ENCODE measurements at places on chromosomes 4 and X.

DNA sequence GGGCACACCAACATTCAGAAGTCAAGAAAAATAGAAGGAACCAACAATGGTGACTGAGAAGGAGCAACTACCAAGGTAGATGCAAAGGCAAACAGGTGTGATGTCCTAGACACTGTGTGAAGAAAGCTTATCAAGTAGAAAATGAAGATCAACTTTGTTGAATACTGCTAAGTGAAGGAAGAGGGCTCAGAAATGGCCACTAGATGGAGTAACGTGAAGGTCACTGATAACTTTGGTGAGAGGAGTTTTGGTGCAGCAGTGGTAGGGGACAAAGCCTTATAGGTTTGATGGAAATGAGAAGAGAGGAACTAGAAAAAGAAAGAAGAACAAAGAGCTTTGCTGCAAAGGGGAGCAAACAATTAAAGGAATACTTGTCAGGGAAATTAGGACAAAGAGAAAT lies 23.5 kb downstream of the OTC start:
- no peak for DNase-seq

DNA sequence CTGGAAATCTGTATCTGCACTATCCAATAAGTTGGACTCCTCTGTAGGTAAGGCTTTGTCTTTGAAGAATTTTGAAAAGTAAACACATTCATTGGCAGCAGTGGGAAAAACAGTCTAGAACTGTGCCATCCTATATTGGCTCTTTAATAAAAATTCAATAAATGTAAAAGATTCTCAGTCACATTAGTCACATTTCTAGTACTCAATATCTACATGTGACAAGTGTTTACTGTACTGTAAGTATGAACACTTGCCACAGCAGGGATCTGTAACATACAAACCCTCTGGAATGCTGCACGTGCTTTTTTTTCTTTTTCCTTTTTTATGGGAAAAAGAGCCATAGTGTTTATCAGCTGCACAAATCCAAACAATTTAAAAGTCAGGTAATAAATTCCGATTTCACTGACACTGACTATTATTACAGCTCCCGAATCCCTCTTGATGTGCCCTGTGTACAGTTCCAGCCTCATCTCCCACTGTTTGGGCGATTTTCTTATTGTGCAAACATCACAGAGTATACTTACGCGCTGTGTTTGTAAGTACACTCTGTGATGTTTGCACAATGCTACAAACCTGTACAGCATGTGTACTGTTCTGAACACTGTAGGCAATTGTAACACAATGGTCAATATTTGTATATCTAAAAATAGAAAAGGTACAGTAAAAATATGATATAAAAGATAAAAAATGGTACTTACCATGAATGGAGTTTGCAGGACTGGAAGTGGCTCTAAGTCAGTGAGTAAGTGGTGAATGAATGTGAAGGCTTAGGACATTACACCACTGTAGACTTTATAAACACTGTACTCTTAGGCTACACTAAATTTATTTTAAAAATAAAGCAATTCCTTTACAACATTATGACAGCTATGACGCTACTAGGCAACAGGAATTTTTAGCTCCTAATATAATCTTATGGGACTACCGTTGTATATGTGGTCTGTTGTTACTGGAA lies 8.7 kb downstream of the PYURF start:
- DNase-seq, result no peak

GRCh38 chr4:30172416-30172815 lies 547.8 kb upstream of the PCDH7 start:
- DNase-seq, result no peak

- DNase-seq, result no peak
Observed at GRCh38 chr4:124980276-124980752, 267.8 kb upstream of the ANKRD50 start.

GRCh38 chrX:42460706-42461105 lies 317.3 kb downstream of the PPP1R2C start:
- DNase-seq, result no peak

GRCh38 chr4:85557016-85557901 lies 82.3 kb downstream of the ARHGAP24 start:
- DNase-seq, result no peak

- DNase-seq, result no peak
Observed at GRCh38 chr4:5889002-5889696, 3.7 kb downstream of the CRMP1 start.

DNA sequence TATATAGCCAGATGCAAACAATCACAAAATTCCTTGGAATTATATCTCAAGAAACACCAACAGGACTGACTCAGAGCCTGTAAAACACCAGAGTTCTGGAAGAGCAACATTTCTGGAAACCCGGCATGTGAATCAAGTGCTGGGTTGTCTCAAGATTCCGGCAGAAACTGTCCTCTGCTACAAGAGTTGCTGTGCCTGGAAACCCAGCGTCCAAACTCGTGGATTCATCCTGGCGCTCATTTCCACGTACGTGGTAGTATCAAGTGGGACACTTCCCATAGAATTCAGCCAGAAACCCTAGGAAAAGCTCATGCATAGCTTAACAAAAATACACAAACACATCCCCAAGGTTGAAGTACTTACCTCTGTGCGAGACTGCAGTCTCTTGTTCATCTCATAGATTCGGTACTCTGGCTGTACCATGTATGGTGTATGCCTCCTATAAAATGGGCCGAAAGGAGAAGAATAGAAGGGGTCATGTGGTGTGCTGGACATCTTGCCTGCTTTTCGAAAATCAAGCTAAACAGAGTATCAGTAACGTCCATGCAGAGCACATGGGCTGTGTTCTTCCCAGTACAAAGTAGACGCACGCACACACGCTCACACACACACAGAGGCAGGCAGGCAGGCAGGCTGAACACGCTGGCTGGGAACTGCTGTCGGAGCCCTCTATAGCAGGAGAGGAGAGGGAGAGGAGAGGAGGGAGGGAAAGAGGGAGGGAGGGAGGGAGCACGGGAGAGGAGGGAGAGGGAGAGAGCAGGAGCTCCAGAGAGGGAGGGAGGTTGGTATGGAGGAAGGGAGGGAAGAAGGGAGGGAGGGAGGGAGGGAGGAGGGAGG lies at the start of gene LDB2:
Gene LDB2 (minus strand): TSS at position 655 of the 837 bp plus-strand sequence.
- DNase-seq, result no peak

DNA sequence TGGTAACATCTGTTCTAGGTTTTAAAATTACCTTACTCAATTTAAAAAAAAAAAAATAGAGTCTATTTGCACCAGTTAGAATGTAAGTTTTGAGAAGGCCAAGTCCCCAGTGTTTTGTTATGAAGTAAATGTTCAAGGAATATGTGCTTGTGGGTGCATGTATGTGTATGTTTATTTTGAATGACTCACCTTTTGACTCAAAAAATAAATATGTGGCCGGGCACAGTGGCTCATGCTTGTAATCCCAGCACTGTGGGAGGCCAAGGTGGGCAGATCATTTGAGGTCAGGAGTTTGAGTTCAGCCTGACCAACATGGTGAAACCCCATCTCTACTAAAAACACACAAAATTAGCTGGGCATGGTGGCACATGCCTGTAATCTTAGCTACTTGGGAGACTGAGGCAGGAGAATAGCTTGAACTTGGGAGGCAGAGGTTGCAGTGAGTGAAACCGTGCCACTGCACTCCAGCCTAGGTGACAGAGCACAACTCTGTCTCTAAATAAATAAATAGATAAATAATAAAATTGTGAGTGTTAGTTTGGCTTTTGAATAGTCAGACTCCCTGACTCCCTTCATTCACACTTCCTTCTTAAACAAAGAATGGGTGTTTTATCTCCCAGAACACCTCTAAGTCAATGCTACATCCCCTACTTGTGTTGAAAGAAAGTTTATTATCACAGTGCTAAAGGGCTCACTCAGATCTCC lies 511.3 kb upstream of the PCDH7 start:
- DNase-seq, result no peak

- no peak for DNase-seq
Observed at GRCh38 chr4:139085141-139085540, 69.6 kb downstream of the NOCT start.

DNA sequence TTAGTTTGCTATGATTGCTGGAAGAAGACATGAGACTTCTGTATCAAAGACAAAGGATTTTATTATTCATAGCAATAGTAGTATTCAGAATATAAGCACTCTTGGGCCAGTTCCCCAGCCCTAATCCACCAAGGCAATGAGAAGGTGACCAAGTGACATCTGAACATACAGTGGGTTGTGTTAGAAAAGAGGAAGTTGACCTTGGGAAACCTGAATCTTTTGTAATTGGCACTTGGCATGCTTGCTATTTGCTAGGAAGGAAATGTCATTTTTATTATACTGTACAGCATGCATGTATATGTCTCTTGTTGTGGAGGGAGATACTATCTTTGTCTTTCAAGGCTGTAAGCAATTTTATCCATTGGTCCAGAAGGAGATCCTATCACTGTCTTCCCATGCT lies 216.1 kb upstream of the FAT1 start:
- DNase-seq, result no peak

DNA sequence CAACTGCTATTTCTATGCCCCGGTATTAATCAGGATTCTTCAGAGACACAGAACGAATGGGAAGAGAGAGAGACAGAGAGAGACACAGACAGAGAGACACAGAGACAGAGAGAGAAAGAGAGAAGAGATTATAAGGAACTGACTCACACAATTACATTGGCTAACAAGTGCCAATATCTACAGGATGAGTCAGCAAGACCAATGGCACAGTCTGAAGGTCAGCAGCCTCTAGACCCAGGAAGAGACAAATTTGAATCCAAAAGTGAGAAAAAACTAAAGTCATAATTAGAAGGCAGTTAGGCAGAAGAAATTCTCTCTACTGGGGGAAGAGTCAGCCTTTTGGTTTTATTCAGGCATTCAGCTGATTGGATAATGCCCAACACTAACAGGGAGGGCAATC lies 187.3 kb downstream of the MAB21L2 start:
- DNase-seq, result no peak

GRCh38 chr4:106809076-106809475 lies 227.0 kb downstream of the DKK2 start:
- DNase-seq, result no peak

DNA sequence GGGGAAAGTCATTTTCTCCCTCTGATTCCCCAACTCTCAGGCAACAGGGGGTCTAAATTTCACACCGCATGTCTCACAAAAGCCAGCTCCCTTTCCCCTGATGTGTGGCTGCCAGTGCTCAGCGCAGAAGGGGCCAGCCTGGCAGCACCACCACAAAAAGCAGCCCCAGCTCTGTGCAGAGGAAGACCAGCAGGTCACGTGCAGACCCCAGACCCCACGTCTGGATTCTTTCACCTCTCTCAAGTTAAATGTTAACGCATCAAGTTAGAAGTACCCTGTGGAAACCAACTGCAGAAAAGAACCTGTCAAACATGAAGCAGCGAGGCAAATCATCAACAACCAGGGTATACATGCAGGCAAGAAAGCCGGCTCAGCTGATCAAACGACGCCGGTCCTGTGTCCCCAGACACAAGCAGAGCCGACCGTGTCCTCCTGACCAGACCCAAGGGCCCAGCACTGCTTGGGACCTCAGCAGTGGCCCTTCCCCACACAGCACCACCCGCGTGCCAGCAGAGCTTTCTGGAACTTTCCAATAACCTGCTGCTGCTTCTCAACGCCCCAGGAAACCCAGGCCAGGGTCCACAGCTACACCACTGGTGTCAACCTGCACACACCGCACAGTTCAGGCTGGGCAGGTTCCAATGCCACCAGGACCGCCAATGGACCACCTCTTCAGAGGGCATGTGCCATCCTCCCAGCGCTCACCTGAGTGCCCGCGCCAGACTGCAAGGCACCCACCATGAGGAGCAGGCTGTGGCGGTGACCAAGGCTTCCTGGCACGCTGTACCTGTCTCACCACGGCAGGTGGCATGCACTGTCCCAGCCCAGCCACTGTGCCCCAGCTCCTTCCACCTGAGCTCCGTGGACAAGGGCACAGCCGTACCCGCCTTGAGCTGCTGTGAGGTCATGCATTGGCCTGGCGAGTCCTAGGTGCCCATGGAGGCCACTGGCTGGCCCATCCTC lies 4.0 kb downstream of the LRPAP1 start:
- DNase-seq, result no peak

- no peak for DNase-seq
Observed at GRCh38 chrX:50818986-50819385, 5.0 kb upstream of the SHROOM4 start.

DNA sequence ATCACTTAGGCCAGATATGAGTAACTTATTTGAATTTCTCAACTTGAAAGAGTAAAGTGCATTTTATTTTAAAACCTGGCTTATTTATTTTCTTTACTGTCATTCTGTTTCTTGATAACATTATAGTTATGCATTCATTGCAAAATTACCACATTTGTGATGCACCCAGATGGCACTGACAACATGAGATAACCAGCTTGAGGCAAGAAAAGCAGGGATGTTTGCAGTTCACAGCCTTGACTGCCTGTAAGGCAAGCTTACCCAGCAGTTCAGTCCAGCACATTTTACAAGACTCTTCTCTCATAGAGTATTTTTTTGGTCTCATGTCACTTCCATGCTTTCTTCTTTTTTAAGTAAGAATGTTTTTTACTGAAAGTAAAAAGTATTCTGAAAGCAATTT lies 25.3 kb upstream of the EPGN start:
- DNase-seq, result no peak

DNA sequence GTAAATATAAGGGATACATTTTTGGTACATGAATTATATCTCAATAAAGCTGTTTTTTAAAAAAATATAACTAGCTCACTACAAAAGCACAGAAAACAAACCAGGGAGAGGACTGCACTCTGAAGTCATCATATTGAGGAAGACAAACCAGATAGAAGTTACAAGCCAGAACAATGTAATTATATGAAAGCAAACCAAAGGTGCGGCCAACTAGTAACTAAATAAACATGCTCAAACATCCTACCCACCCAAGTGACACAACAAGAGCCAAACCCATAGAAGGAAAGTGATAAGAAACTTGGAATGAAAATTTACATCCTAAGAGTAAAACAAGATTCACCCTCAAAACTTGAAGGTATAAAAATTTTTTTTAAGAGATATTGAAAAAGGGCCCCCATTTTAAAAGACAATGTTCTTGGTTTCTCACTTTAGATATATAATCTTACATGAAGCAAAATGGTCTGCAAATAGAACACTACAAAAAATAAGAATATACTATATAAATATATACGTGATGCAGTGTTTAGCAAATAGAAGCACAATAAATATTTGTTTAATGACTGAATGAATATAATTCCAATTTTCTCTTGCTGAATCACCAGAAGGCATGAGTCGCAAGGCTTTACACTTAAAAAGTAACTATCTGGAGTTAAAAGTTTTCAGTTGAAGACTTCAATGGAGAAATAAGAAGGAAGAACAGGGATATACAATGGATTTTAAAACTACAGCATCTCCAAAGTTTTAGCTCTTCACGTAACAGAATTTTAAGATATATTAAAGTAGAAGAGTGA lies 4.0 kb upstream of the SH3D19 start:
- DNase-seq, result no peak

- DNase-seq, result no peak
Observed at GRCh38 chrX:133413218-133413925, 1.9 kb downstream of the GPC4 start.

GRCh38 chr4:115687052-115687755 lies 573.8 kb upstream of the NDST4 start:
- DNase-seq, result no peak

GRCh38 chr4:5112333-5113095 lies 61.2 kb downstream of the STK32B start:
- no peak for DNase-seq

GRCh38 chr4:36254371-36254770 lies 10.1 kb upstream of the ARAP2 start:
- no peak for DNase-seq

- DNase-seq, result no peak
Observed at GRCh38 chr4:37054531-37055077, 189.9 kb upstream of the NWD2 start.

- DNase-seq, result no peak
Observed at GRCh38 chrX:109390556-109390955, 91.3 kb downstream of the GUCY2F start.

- DNase-seq, result no peak
Observed at GRCh38 chr4:16732741-16733140, 165.7 kb downstream of the LDB2 start.

- no peak for DNase-seq
Observed at GRCh38 chr4:47747211-47747610, 90.7 kb downstream of the CORIN start.

Data from stimulated activated CD8-positive, alpha-beta memory T cell treated with anti-CD3 and anti-CD28 coated beads, Interleukin-7, amount 100 ng/mL, for 1 hour (primary cell).